ENCODE measurements at places on chromosomes 12 and 14.
A peak's percentile ranks its signal among the peaks of the same experiment; 100 is the strongest.

DNA sequence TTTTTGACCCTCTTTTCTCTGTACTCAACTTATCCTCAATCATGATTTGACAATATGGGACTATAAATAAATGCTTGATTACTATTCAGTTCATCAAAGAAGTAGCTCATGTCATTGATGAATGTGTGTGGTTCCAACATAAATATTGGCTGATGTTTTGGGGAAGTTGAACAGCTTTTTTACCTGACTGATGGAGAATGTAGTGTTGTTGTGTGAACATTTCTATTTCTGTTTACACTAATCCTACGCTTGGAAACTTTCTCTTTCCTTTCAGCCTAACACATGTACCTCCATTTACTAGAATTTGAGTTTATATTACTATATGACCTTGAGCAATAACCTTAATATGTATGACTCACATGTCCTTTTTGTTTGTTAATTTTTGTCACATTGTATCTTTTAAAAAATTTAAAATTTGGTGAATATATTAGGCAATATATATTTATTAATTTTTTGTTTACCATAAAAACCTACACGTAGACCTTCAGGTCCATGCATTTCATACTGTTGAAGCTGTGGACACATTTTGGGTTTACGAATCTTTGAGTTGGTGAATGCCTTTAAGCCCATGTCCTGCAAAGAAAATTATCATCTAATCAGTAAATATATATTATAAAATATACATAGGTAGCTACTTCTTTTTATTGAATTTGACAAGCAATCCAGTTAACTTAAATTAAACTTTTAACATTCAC lies 21.1 kb downstream of the A2M start:
- no peak for DNase-seq

- no peak for DNase-seq
Observed at GRCh38 chr14:37585101-37585511, 9.9 kb downstream of the FOXA1 start.

DNA sequence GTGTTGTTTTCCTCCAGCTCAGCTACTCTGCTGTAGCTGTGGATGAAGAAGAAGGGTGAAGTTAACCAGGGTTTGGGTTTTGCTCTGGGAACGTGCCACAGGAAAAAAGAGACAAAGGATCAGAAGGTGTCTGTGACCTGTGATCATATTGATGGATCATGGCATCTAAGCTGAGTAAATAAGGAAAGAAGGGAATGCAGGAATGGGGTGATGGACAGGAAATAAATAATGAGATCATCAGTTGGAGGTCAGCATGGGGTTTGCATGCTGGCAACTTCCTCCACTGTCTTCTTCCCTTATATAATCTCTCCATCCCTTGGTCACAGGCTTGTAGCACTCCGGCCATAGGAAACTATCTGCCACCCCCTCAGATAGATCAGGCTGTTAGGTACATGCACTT lies 430.3 kb upstream of the PDE3A start:
- DNase-seq: no peak

GRCh38 chr14:101813833-101814232 lies 52.3 kb downstream of the PPP2R5C start:
- DNase-seq: no peak

GRCh38 chr14:25526290-25526689 lies 476.3 kb upstream of the STXBP6 start:
- no peak for DNase-seq

GRCh38 chr14:34023824-34024767 lies 73.2 kb upstream of the EGLN3 start:
- no peak for DNase-seq

DNA sequence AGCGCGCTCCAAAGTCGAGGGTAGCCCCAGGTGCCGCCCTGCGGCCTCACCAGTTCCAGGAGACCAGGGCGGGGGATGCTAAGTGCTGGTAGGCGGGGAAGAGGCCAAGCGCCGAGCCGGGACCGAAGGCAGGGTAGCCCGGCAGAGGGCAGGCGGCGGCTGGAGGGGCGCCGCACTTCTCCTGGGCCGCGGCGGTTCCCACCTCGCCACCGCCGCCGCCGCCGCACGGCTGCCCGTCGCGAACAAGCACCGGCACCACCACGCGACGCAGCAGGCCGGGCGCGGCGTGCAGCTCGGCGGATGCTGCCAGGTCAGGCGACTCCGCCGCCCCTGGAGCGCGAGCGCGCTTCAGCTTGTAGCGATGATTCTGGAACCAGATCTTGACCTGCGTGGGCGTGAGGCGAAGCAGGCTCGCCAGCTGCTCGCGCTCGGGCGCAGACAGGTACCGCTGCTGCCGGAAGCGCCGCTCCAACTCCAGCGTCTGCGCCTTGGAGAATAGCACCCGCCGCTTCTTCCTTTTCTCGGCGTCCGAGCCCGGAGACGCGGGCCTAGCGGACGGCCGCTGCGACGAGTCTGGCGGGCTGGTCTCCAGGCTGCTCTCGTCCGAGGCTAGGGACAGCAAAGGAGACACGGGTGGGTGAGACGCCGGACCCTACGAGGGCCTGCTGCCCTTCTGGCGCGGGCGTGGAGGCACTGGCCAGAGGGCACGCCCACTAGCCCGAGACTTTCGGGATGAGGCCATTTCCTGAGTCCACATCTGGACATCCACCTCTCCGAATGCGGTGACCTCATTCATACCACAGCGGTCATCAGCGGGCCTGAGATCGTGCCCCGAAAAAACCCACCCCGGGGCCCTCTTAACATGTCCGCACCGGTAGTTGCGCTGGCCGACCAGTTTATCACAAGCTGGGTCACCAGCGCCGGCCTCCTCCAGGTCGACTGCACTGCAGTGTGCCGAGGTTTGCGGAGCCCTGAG lies 1.3 kb downstream of the NKX2-8 start:
- peak; percentile 48 for DNase-seq

GRCh38 chr12:62252576-62252975 lies 7.6 kb upstream of the USP15 start:
- DNase-seq: no peak

DNA sequence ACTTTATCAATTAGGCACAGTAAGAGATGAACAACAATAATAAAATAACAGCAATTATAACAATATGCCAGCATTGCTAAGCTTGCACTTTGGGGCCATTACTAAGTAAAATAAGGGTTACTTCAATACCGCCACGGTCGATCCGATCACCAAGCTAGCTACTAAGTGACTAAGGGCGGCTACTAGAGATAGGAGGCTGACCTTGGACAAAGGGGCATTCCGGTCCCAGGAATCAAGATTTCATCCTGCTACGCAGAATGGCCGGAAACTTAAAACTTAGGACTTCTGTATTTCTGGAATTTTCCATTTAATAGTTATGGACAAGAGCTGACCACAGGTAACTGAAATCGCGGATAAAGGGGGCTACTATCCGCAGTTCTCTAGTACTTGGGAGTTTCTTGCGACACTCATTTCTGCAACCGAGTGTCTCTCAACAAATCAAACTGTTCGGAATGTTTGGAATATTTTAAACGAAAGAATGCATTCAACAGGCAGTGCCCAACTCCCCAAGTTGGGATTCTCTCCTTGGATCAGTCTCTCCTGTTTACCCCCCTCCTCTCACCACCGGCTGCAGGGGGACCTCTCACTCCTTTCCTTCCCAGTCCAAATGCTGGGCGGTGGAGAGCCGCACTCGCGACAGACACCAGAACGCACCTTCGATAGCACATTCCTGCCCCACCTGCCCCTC lies 650 bp downstream of the HEBP1 start:
- DNase-seq: no peak

GRCh38 chr14:22370084-22370847 lies 218.8 kb downstream of the DAD1 start:
- DNase-seq: no peak

DNA sequence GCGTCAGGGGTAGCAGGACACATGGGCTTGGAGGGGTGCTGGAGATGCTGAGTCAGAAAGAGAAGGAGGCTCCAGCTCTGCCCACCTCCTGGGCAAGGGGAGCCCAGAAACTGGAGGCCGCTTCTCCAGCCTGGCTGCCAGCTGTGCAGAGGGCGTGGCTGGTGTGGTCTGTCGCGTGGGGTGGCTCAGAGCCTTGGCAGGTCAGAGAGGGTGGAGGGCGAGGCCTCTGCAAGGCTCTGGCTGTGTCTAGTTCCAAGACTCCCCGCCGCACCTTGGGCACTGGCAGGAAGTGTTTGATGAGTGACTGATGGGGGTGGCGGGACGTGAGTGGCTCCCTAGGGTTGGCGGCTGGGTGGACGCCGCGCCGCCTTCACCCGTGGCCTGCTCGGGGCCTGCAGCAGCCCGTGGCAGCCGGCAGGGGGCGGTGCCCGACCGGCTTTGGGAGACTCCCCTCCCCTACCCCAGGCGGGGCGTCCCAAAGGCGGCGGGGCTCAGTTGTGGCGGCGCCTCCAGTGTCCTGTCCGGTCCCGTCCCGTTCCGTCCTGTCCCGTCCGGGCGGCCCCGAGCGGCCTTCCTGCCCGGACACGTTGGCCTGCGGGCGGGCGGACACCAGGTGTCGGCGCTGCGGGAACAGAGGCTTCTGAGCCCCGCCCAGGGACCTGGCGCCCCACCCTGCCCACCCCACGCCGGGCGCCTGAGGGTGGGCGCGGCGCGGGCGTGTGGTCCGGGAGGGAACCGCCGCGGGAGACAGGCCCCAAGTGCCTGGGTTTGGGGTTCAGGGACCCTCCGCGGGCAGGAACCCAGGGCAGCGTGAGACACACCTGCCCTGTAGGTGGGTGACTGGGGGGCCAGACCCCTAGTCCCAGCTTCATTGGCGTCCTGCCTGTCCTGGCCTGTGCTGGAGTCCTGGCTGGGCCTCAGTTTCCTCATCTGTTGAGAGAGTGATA lies 39.7 kb downstream of the KRT80 start:
- DNase-seq: peak; percentile 84

GRCh38 chr12:41635626-41636364 lies 447.7 kb downstream of the PDZRN4 start:
- no peak for DNase-seq

- DNase-seq: peak; percentile 87
Observed at GRCh38 chr12:89783359-89784060, 74.9 kb upstream of the ATP2B1 start.

GRCh38 chr14:34283590-34283989 lies 178.4 kb downstream of the SPTSSA start:
- DNase-seq: no peak

- DNase-seq: no peak
Observed at GRCh38 chr12:128807161-128807724, 16.5 kb downstream of the SLC15A4 start.

DNA sequence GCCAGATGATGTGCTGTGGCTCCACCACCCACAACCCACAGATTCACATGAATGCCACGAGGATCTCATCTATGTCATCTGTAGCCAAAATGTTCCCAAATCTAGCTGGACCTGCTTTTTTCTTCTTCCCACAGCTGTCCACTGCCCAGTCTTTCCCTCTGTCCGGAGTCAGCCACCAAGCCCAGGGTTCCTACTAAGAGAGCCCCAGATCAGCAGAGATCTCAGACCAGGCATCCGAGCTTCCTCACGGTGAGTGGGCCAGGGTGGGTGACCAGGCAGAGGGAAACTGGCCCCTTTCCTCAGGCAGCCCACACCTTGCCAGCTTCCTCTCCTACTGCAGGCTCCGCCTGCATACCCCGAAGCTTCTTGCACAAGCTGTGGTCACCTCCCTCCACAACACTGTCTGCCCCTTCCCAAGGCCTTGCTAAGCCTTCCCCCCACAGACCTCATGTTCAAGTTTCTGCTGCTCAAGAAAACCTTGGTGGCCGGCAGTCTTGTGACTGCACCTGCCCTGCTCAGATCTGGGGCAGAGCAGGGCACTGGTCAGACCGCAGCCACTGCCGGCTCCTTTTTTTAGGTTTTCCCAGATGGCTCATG lies 81.4 kb downstream of the ACTN1 start:
- DNase-seq: no peak

GRCh38 chr12:56529656-56530055 lies 8.0 kb downstream of the RBMS2 start:
- no peak for DNase-seq

GRCh38 chr12:131799828-131800593 lies 28.2 kb upstream of the MMP17 start:
- no peak for DNase-seq

All from tongue (tissue), 3 donors.